ENCODE measurements at places on chromosomes 6 and 20.

DNA sequence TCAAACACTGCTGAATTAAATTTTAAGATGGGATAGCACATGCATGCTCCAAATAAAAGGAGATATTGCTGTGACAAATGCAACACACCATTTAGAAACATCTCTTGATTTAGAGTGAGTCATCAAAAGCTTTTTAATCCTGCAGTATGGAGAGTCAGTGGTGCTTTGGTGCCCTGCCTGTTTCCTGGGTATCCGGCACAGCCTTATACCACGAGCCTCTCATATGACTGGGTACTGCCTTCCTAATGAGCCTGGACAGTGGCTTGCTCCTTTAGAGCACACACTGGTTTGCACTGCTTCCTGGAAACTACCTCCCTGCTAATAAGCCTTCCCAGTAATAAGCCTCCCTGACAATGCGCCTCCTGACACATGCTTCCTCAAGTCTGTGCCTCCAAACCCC, 65.3 kb upstream of the KCNK16 start:
- DNase-seq = no peak

GRCh38 chr6:10463491-10464481, 48.9 kb upstream of the TFAP2A start:
- no peak for DNase-seq

- DNase-seq = no peak
Observed at GRCh38 chr6:113121571-113121970, 735.6 kb upstream of the MARCKS start.

DNA sequence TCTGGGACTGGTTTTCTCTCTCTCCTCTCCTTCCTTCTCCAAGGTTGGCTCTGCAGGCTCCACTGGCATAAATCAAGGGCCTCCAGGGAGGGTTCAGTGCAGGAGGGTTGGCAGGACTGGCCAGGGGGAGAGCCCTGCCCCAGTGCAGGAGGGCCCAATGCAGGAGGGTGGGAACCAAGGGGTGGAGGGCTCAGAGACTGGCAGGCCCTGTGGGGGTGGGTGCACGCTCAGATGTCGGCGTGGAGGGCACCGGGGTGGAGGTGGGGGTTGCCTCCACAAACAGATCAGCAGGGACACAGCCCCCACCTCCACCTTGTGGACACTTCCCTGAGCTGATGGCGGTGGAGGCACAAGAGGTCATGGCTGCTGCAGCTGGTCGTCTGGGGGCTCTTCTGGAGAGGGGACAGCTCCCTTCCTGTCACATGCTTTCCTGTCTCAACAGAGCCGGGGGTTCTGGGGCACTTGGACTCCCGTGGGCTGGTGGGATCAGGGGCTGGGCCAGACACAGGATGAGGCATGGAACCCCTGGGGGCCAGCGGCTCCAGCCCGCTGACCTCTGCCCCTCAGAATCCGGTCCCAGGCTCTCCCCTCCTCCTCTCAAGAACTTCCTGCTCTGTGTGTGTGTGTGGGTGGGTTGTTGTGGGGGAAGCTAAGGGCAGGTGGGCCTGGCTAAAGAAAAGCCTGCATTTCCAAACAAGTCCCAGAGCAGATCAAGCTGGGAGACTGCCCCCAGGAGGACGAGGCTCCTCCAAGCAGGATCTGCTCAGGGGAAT, 2.7 kb upstream of the ABHD16B start:
- no peak for DNase-seq

- no peak for DNase-seq
Observed at GRCh38 chr6:124356811-124357210, 553.1 kb downstream of the NKAIN2 start.

DNA sequence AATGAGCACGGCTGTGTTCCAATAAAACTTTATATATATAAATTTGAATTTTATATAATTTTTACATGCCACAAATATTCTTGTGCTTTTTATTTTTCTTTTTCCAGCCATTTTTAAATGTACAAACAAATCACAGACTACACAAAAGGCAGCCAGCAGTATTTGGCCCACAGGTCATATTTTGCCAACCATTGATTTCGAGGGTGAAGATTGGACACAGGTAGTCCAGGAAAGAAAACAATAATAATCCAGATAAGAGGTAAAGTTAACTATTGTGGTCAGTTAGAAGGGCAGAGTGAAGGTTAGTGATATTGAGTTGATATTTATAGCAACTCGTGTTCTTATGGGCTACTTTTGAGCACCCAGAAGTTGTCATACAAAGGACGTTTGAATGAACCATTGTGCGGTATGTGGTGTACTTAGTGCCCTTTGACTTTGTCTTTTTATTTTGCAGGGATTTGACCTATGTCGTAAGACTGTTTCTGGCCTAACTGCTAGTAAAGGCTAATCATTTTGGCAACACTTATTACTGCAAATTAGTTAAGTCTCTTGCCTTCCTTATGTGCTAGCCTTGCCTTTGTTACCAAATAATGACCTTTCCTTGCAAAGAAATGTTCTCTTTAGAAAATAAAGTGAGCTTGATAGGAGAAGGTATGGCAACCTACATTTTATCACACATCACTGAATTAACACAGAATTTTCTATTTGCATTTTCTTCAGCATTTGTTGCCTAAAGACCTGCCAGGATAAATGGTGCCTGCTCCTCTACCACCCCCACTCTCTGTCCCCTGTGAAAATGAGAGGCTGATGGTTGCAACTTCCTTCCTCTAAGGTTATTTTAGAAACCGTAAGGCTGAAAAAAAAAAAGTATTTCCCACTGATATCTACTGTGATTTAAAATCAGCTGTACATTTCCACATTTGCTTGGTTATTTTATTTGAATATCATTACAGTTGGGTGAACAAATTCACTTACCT, 493.9 kb upstream of the SOX4 start:
- no peak for DNase-seq

GRCh38 chr6:20169786-20170185, 42.5 kb downstream of the MBOAT1 start:
- no peak for DNase-seq

GRCh38 chr6:100880149-100880852, 828 bp downstream of the ASCC3 start:
- no peak for DNase-seq

GRCh38 chr20:5096463-5096862, 23.3 kb downstream of the PCNA start:
- DNase-seq = no peak

- no peak for DNase-seq
Observed at GRCh38 chr20:14488756-14489479, 151.5 kb upstream of the FLRT3 start.

- no peak for DNase-seq
Observed at GRCh38 chr20:59231124-59231804, 67.6 kb downstream of the ZNF831 start.

GRCh38 chr6:41535766-41536165, 10.4 kb upstream of the FOXP4 start:
- no peak for DNase-seq

DNA sequence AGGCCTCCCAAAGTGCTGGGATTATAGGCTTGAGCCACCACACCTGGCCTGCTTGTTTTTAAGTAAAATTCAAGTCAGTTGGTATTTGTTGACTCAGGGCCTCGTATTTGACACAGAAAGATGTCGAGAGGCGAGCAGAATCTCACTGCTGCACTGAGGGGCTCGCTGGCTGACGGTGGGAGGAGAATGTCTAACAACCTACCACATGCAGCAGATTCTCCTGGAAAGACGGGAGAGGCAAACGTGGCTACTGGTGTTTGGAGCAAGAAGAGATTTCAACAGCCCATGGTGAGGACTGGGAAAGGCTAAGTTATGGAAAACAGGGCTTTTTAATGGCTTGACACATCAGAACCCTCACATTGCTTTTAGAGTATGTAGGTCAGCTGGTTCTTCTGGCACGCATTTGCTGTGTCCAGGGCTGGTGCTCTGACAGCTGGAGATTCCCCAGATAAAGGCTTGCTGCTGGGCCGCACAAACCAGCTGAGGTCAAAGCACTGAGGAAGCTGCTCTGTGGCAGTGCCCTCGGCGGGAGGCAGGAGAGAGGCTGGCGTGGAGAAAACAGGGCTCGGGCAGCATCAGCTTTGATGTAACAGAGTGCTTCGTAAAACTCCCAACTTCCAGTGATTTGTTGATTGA, 84.2 kb upstream of the FRMD1 start:
- no peak for DNase-seq

- DNase-seq = no peak
Observed at GRCh38 chr20:44412402-44413144, 57.1 kb downstream of the HNF4A start.

DNA sequence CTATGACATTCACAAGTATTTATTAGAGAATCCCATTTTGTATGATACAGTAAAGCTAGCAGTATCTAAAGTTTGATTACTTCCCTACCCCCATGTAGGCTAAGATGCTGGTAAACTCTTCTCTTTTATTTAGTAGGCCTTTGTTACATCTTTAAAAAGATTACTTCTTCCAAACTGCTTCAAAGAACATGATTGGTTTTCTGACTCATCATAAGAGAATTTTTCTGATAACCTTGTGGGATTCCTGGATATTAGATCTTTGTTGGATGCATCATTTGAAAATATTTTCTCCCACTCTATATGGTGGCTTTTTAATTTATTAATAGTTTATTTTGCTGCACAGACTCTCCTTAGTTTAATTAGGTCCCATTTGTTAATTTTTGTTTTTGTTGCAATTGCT, 898.3 kb upstream of the ADGRB3 start:
- DNase-seq = no peak

- no peak for DNase-seq
Observed at GRCh38 chr6:155497273-155497672, 41.6 kb upstream of the NOX3 start.

DNA sequence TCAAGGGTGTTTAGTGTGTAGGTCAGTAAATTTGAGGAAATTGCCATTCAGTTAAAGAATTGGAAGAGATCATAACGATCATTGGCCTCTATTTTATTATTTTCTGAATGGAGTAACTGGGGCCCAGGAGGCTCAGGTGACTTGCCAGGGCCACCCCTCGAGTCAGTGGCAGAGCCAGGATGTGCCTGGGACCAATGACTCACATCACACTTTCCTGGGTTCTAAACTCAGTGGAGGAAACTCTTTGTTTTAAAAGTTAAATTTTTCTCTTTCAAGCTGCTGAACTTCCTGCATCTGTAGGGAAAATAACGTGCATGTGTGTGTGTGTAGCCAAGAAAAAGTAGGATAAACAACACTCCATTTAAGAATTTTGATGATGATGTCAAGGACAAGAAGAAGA, 135.5 kb downstream of the MYLK4 start:
- no peak for DNase-seq

DNA sequence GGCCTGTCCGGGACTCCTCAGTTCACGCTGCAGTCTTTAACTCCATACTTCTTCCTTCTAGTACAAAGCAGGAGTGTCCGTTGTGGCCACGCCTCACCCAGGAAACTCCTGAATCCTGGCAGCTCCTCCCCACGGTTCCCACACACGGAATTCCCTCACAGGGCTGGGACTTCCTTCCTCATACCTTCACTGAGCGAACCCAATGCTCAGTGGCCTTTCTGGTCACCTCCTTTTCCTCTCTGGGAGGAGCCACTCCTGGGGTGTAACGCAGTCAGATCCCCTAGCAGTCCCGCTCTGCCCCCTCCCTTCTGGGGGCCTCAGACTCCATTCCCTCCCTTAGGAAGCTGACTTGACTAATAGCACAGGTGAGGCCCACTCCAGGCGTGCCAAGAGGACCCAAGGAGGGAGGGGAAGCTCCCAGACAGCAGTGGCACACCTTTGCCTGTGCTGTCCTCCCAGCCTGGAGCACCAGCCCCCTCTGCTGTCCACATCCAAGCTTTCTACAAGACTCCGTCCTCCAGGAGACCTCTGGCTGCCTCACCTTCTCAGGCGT, at the start of gene SLC52A3:
Gene SLC52A3, minus strand, starts transcription at position 75 of the 553 bp plus-strand sequence. CDS start 2,726 bp downstream, outside the sequence.
- DNase-seq = no peak

- no peak for DNase-seq
Observed at GRCh38 chr20:46809706-46810360, 84.8 kb upstream of the EYA2 start.

DNA sequence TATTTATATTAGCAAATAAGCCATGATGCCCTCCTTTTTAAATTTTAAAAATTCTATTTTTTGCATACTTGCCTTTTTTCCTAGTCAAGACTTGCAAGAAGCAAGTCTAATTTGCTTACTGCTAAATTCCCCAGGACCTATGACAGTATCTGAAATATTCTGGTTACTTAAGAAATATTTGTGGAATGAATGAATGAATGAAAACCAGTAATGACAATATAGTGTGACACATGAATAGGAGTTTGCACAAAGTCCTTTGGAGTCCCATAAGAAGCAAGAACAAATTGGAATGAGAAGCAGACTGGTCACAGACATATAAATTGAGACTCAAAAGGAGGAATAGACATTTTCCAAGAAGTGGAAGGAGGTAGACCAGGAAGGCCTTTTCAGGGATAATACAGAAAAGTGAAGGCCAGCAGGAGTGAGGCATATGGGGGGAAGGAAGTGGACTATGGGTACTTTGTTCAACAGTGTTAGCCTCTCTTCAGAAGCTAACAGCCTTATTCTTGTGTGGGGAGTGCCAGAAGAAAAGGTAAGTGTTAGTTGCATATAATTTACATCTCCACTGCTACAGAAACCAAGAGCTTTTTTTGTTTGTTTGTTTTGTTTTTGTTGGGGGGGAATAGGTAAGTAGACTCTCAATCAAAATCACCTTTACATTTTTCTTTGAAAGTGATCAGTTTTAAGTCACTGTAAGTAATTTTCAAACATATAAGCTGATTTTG, 93.6 kb upstream of the FAM184A start:
- DNase-seq = no peak

DNA sequence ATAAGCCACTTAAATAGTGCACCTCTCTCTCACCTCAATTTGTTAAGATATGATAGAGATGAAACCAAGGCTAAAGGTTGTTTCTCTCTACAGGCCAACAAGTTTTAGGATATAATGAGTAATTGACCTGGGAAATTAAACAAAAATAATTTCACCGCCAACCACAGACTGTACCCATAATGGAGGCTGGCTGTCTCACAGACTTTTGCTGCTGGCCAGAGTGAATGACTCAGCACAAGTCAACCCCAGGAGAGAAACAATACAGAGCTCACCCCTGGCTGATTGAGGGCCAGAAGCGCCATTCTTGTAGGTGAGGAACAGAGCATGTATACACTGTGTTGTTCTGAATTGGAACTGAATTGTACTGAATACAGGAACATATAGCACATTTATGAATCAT, 99.9 kb downstream of the CAP2 start:
- DNase-seq = no peak

GRCh38 chr20:42788707-42789106, 401.0 kb downstream of the PTPRT start:
- DNase-seq = no peak

GRCh38 chr20:49814057-49814694, 1.5 kb downstream of the SLC9A8 start:
- no peak for DNase-seq

GRCh38 chr6:166467436-166468000, 84.8 kb upstream of the MPC1 start:
- no peak for DNase-seq

- no peak for DNase-seq
Observed at GRCh38 chr20:2917266-2917665, 44.0 kb downstream of the PTPRA start.

GRCh38 chr6:34095741-34096140, 50.1 kb downstream of the GRM4 start:
- no peak for DNase-seq

- DNase-seq = no peak
Observed at GRCh38 chr20:58597249-58597891, 53.7 kb upstream of the STX16 start.

GRCh38 chr6:18412068-18412467, 24.9 kb downstream of the RNF144B start:
- no peak for DNase-seq

- DNase-seq = no peak
Observed at GRCh38 chr6:109455437-109456110, at the start of gene MICAL1. Gene MICAL1 (minus strand): TSS chr6:109455772. CDS start chr6:109454196, 1,576 bp downstream.

All from cortex of kidney (tissue), 1 donor.